ENCODE measurements at places on chromosomes 7 and 10. TPM values are rescaled to one million over a fixed set of nuclear protein-coding genes. Genes with fewer than 3 reads are reported as not detected.

The EMX2 gene
- 1.2 TPM for total RNA-seq

The RAPGEF5 gene
- 7.6 TPM for total RNA-seq

The WNT8B gene
- total RNA-seq, result not detected

The GALNT17 gene
- total RNA-seq, result not detected

The PFKFB3 gene
- 17.3 TPM for total RNA-seq

The FAM241B gene
- total RNA-seq, result 2.9 TPM

The RHBDD2 gene
- total RNA-seq, result 26.7 TPM

The ANK3 gene
- 5.4 TPM for total RNA-seq

The NUDT13 gene
- 2.5 TPM for total RNA-seq

The ZNF467 gene
- 0.68 TPM for total RNA-seq

The PDAP1 gene
- 102 TPM for total RNA-seq

The MBL2 gene
- total RNA-seq, result not detected

The PDE1C gene
- 6.7 TPM for total RNA-seq

The MCM10 gene
- 14.6 TPM for total RNA-seq

The TEX47 gene
- total RNA-seq, result not detected

The ABCB4 gene
- total RNA-seq, result not detected

The HOXA7 gene
- 3.6 TPM for total RNA-seq

The GIMAP7 gene
- total RNA-seq, result not detected

The ANKRD30A gene
- not detected for total RNA-seq

The FGFBP3 gene
- total RNA-seq, result 0.08 TPM

The AKR1D1 gene
- not detected for total RNA-seq

The GDF10 gene
- not detected for total RNA-seq

The STMP1 gene
- 20.9 TPM for total RNA-seq

The PNLIPRP1 gene
- total RNA-seq, result not detected

The AFAP1L2 gene
- total RNA-seq, result 40.2 TPM

The NEUROD6 gene
- not detected for total RNA-seq

The SPDYE5 gene
- not detected for total RNA-seq
